ENCODE measurements at places on chromosomes 4 and X. TPM values are rescaled to one million over a fixed set of nuclear protein-coding genes. Genes with fewer than 3 reads are reported as not detected.

DNA sequence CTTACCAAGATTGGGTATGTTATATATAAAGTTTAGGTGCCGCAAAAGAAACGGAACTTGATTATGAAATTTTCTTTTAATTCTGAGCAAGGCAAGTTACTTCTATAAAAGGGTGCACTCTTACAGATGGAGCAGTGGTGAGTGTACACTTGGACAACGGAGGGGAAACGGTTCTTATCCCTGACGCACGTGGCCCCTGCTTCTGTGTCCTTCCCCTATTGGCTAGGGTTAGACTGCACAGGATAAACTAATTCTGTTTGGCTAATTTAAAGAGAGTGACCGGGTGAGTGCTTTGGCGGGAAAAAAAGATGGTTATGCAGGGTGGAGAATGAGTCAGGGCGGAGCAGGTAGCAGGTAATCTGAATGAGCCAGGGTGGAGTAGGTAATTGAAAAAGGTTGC, 149.5 kb downstream of the GC start:
- no peak for DNase-seq
- H3K27me3 ChIP-seq, result no peaks in the 10 kb centered on the region
- no peaks in the 10 kb centered on the region for H3K4me1 ChIP-seq
- H3K36me3 ChIP-seq, result no peaks in the 10 kb centered on the region
- H3K4me3 ChIP-seq, result no peak overlapping the region
- no peak overlapping the region for H3K27ac ChIP-seq

- H3K27me3 ChIP-seq, result no peaks in the 10 kb centered on the region
- peak; percentile 31 for DNase-seq
- H3K36me3 ChIP-seq, result peaks cover 7% of the 10 kb centered on the region
- H3K4me3 ChIP-seq, result no peak overlapping the region
Observed at GRCh38 chr4:169099771-169100180, 89.7 kb upstream of the CBR4 start.

DNA sequence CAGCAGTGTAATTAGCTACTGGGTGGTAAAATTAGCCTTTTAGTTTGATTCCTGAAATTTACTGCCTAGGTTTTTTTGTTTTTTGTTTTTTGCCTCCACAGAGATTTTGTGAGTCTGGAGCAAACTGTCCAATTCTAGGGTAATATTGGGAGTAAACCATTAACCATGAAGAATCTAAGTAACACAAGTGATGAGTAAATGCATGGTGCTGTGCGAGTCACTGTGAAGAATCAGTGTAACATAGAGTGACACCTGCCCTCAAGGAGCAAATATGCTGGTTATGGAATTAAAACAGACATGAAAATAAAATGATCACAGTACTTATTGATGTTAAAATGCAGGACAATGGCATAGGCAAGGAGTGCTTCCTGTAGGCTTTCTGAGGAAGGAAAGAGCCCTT, 60.1 kb downstream of the LRP2BP start:
- no peaks in the 10 kb centered on the region for H3K36me3 ChIP-seq
- no peak overlapping the region for H3K4me3 ChIP-seq

GRCh38 chr4:8697826-8698225, 105.3 kb downstream of the CPZ start:
- no peak for DNase-seq
- H3K4me3 ChIP-seq, result no peak overlapping the region
- no peaks in the 10 kb centered on the region for H3K27me3 ChIP-seq
- H3K4me1 ChIP-seq, result no peaks in the 10 kb centered on the region
- H3K36me3 ChIP-seq, result no peaks in the 10 kb centered on the region

- H3K4me1 ChIP-seq, result no peaks in the 10 kb centered on the region
- no peak overlapping the region for H3K27ac ChIP-seq
- no peaks in the 10 kb centered on the region for H3K27me3 ChIP-seq
Observed at GRCh38 chrX:118928151-118928550, 46.3 kb upstream of the LONRF3 start.

- no peaks in the 10 kb centered on the region for H3K36me3 ChIP-seq
- no peaks in the 10 kb centered on the region for H3K27me3 ChIP-seq
- no peaks in the 10 kb centered on the region for H3K4me1 ChIP-seq
- DNase-seq, result no peak
- H3K4me3 ChIP-seq, result no peak overlapping the region
Observed at GRCh38 chr4:174874898-174875297, 43.3 kb upstream of the ADAM29 start.

- H3K4me1 ChIP-seq, result peaks cover 15% of the 10 kb centered on the region
- H3K27ac ChIP-seq, result no peak overlapping the region
- no peak for DNase-seq
- no peaks in the 10 kb centered on the region for H3K27me3 ChIP-seq
- no peak overlapping the region for H3K4me3 ChIP-seq
Observed at GRCh38 chr4:184420881-184421416, 53.4 kb downstream of the IRF2 start.

GRCh38 chr4:123304151-123304964, 92.2 kb upstream of the SPRY1 start:
- H3K36me3 ChIP-seq, result no peaks in the 10 kb centered on the region
- no peak overlapping the region for H3K4me3 ChIP-seq
- DNase-seq, result no peak
- H3K4me1 ChIP-seq, result no peaks in the 10 kb centered on the region
- H3K27me3 ChIP-seq, result no peaks in the 10 kb centered on the region

GRCh38 chrX:10756441-10756840, 136.1 kb upstream of the MID1 start:
- H3K4me1 ChIP-seq, result peaks cover 4% of the 10 kb centered on the region
- H3K27me3 ChIP-seq, result no peaks in the 10 kb centered on the region
- DNase-seq, result peak; percentile 5
- H3K36me3 ChIP-seq, result no peaks in the 10 kb centered on the region
- no peak overlapping the region for H3K4me3 ChIP-seq

DNA sequence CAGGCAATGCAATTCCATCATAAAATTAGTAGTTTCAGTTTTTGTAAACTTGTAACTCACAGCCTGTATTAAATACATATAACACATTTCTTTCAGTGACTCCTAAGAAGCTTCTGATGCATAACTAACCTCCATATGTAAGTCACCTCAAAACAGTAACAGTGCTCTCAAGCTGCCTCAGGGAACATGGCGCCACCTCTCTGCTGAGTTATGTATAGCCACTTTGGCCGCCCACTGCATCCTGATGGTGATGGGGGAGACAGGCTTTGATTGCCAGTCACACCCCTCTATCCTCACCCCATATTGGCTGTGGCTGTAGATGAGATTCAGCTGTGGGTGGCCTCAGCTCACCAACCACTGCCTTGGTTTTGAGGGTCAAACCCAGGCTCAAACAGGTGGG, 54.3 kb downstream of the LRBA start:
- H3K36me3 ChIP-seq, result no peaks in the 10 kb centered on the region
- no peak overlapping the region for H3K27ac ChIP-seq
- no peaks in the 10 kb centered on the region for H3K27me3 ChIP-seq
- no peak overlapping the region for H3K4me3 ChIP-seq

GRCh38 chr4:5212255-5213013, 161.2 kb downstream of the STK32B start:
- H3K36me3 ChIP-seq, result no peaks in the 10 kb centered on the region
- no peak overlapping the region for H3K4me3 ChIP-seq
- H3K4me1 ChIP-seq, result no peaks in the 10 kb centered on the region
- no peaks in the 10 kb centered on the region for H3K27me3 ChIP-seq
- no peak overlapping the region for H3K27ac ChIP-seq
- no peak for DNase-seq

GRCh38 chrX:154459832-154460231, 1.8 kb downstream of the PLXNA3 start:
- no peak for DNase-seq
- no peak overlapping the region for H3K4me3 ChIP-seq
- H3K4me1 ChIP-seq, result no peaks in the 10 kb centered on the region
- no peaks in the 10 kb centered on the region for H3K27me3 ChIP-seq
- H3K27ac ChIP-seq, result no peak overlapping the region
- H3K36me3 ChIP-seq, result no peaks in the 10 kb centered on the region

GRCh38 chr4:76003620-76004019, 3.7 kb downstream of the CXCL9 start:
- H3K27me3 ChIP-seq, result no peaks in the 10 kb centered on the region
- no peaks in the 10 kb centered on the region for H3K36me3 ChIP-seq
- DNase-seq, result no peak
- H3K4me3 ChIP-seq, result no peak overlapping the region
- H3K4me1 ChIP-seq, result no peaks in the 10 kb centered on the region
- no peak overlapping the region for H3K27ac ChIP-seq

DNA sequence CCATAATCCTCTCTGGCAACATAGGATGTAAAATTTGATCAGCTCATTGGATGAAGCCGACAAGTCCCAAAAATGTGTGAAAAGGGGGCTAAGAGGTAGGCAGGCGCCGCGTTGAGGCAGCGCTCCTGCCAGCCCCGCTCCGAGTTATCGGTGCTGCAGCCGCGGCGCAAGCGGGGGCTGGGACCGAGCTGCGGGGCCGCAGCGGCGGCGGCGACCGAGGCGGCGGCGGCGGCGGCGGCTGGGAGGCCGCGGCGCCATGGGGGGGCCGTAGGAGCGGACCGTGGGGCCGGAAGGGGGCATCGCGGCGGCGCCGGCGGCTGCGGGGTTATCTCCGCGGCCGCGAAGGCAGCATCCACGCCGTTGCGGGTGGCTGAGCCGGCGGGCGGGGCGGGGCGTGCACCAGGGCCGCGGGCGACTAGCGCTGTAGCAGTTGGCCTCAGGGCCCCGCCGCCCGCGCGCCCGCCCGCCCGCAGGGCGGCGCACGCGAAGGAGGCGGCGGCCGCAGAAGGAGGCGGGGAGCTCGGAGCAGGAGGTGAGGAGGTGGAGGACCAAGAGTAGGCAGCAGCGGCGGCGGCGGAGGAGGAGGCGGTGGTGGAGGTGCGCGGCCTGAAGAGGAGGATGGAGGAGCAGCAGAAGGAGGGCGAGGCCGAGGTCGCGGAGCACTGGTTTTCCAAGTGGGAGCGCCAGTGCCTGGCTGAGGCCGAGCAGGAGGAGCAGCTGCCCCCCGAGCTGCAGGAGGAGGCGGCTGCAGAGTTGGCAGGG, 126.0 kb upstream of the CXorf66 start:
- no peaks in the 10 kb centered on the region for H3K36me3 ChIP-seq
- peaks cover 5% of the 10 kb centered on the region for H3K4me1 ChIP-seq
- H3K27ac ChIP-seq, result no peak overlapping the region
- no peaks in the 10 kb centered on the region for H3K27me3 ChIP-seq
- H3K4me3 ChIP-seq, result no peak overlapping the region

The RAI2 gene
- total RNA-seq, result 13.4 TPM

The UGT2A1 gene
- not detected for total RNA-seq

The XG gene
- 3.8 TPM for total RNA-seq

The STOX2 gene
- total RNA-seq, result 57.7 TPM

The L1CAM gene
- total RNA-seq, result 0.67 TPM

The NWD2 gene
- total RNA-seq, result 0.27 TPM

The LRIT3 gene
- total RNA-seq, result 0.33 TPM

The WDR19 gene
- total RNA-seq, result 77.4 TPM

Measured in thyroid gland (tissue), 4 donors.